ENCODE measurements at places on chromosomes 13 and 19.

DNA sequence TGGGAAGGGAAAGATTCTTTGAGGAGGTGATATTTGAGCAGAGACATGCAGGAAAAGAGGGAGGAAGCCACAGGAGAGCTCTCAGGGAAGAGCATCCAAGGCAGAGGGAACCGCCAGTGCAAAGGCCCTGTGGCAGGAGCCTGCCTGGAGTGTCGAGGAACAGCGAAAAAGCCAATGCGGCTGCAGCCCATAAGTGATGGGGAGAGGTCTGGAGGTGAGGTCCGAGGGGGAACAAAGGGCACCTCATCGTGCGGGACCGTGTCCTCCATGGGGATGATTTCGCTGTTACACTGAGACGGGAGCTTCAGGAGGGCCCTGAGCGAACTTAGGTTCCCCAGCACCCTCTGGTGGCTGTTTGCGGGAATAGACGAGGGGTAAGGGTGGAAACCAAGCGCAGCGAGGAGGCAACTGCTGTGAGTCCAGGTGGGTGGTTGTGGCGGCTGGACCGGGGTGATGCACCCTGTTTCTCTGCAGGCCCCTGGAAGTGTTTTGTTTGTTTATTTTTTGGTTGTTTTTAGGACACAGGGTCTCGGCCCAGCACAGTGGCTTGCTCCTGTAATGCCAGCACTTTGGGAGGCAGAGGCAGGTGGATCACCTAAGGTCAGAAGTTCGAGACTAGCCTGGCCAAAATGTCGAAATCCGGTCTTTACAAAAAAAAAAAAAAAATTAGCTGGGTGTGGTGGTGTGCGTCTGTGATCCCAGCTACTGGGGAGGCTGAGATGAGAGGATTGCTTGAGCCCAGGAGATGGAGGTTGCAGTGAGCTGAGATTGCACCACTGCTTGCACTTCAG, 5.9 kb upstream of the EHD2 start:
- peak; percentile 57 for DNase-seq

GRCh38 chr19:50772476-50772875, 2.2 kb downstream of the GPR32 start:
- DNase-seq: no peak

DNA sequence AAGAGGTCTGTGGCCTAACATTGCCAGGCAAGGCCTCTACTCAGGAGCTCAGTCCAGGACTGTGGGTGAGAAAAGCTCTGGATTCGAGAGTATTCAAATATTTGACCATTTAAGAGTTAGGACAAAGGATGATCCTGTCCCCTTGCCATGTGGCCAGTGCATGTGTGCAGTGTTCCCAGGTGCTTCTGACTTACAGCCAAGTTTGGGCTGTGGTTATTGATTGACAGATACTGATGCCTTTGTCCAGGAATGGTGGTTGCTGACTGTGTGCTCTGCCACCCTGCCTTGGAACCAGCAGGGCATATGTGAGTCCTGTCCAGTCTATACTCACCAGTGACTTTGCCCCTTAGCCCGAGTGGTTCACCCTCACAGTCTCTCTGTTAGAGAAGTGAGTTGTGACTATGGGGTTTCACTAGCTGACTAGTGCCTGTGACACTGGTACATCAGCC, 51.9 kb downstream of the GARRE1 start:
- no peak for DNase-seq

DNA sequence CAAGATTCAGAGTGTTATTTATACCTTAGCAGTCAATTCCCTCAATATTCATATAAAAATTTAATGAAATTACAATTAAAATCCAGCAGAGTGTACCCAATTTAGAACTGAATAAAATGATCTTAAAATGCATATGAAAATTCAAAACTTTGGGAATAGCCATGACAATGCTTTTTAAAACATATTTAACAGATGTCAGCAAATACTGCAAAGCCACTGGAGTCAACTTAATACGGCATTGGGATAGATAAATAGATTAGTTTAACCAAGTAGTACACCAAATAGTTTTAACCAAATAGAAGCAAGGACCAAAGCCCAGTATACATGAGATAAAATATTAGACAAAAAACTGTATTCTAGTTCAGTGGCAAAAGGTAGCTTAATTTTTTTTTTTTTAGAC, 79.8 kb downstream of the TNFSF13B start:
- DNase-seq: no peak

DNA sequence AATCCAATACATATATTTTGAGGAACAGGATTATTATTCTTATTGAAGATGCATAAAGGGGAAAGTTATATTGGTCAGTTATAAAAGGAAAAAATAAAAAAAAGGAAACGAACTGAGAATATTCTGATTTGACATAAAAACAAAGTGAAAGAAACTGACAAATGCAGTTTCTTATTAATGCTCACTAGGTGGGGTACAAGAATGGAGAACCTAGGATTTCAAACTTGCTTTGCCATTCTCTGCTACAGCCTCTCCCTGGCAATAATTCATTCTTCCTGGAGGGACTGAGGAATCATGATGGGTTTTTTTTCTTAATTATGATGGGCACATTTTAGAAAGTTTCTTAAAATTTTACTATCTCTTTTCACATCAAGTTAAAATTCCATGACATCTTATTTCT, 154.9 kb downstream of the PCDH9 start:
- DNase-seq: no peak

DNA sequence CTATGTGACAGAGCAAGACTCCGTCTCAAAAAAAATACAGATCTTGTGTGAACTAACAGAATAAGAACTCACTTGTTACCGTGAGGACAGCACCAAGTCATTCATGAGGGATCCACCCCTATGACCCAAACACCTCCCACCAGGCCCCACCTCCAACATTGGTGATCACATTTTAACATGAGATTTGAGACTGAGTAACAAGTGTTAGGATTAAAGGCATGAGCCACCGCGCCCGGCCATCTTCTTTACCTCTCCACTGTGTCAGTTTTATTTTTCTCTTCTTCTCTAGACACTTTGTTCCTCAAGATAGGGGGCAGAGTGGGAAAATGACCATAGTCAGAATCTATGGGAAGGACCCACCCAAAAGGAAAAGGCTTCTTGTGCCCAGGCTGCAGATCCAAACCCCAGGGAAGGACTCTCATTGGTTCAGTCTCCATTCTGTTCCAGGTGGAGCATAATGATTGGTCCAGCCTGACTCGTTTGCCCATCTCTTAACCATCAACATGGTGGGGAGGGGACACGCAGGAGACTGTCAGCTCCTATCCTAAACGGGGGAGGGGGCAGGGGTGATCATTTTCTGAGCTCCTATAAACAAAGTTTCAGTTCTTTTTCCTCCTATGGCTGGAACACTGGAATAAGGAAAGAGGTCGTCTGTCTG, 1.3 kb upstream of the CALM3 start:
- DNase-seq: no peak

DNA sequence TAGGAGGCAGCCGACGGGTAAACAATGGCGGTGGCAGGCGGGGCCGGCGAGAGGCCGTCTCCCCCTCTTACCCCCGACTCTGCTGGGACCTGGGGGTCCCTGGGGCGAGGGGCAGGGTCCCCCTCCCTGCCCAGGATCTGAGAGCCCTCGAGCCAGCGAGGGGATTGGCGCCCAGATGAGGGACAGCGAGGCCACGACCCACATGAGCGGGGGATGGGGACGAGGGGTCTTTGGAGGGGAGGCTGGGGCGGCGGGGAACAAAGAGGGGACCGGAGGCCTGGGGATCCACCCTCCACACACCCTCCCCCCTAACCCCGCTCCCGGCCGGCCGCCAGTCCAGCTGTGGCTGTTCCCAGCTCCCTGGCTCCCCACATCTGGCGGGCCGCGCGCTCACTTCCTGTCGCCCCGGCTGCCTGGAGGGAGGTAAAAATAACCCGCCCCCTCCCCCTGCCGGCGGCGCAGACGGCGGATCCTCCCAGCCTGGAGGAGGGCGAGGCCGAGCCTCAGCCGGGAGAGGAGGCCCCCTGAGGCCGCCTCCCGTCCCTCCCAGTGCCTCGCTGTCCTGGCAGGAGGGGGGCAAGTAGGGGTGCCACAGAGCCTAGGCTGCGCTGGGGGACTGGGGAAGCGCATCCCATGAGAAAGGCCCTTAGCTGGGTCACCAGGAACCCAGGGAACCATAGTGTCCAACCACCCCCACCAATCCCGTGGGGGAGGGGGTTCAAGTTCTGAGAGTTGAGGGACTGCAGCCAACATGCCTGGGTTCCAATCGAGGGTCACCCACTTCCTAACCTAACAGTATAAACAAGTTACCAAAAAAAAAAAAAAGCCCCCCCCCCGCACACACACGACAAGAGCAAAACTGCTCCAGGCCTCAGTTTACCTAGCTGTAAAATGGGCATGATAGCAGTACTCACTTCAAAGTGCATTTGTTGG, 29.3 kb upstream of the NANOS3 start:
- peak; percentile 74 for DNase-seq

GRCh38 chr19:1169921-1170885, 3.9 kb downstream of the SBNO2 start:
- no peak for DNase-seq

DNA sequence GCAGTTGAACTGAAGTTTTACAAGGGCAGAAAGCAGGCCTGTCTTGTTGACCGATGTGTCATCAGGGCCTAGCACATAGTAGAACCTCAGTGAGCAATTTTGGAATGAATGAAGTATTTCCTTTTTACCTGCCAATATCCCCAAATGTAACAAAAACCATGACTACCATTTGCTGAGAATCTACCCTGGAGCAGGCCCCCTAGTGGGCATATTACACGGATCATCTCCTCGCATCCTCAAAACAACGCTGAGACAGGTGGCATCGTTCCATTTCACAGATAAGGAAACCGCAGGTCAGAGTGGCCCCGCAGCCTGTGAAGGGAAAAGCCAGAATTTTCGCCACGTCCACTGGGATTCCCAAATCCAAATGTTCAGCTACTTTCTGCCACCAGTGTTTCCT, 77.9 kb downstream of the CACNA1A start:
- DNase-seq: no peak

DNA sequence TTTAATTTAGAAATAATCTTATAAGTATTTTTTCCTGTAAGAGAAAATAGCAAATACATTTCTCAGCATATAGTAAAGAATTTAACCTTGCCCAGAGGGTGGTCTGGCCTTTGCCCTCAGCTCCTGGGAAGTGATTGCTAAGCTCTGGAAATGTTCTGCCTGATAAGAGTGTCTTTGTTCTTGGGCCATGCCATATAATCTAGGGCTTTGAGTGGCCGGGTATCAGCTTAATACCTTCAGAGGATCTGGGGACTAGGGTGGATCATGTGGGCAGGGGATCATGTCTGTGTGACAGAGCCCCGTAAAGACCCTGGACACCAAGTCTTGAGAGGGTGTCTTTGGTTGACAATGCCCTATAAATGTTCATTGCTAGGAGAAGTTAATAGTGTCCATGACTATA, 1032.4 kb upstream of the MIR17HG start:
- DNase-seq: no peak

DNA sequence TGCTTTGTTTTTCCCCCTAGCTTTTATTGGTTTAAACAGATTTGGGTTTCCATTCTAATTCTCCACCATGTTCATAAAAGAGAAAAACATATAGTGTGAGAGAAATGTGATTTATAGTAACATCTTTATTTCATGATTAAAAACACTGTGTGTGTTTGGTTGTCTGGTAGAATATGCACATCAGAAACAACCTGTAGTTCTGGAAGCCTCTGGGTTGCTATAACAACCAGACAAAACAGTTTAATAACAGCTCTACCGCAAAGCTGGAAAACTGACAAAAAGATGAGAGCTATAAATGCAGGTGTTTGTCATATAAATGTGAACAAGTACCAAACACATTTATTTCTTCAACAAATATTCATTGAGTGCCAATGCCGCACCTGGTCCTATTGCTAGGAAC, 9.8 kb downstream of the KBTBD6 start:
- no peak for DNase-seq

DNA sequence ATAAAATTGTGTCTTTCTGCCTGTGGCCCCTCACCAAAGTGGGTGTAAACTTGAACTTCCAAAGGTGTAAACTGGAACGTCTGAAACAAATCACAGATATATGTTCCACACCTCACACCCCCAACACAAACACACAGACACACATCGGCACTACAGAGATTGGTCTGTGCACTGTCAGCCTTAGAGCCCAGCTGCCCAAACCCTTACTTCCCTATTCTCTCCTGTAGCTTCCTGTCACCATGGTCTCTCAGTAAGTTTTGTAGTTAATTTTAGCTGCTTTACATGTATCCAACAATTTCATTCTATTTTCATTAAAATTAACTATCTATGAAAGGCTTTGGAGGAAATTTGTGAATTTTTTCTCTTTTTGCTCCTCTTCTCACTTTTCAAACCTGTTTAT, 5.4 kb downstream of the TM9SF2 start:
- DNase-seq: no peak

- no peak for DNase-seq
These were observed 703.6 kb downstream of the SLITRK6 start for GRCh38 chr13:85095418-85096272.

DNA sequence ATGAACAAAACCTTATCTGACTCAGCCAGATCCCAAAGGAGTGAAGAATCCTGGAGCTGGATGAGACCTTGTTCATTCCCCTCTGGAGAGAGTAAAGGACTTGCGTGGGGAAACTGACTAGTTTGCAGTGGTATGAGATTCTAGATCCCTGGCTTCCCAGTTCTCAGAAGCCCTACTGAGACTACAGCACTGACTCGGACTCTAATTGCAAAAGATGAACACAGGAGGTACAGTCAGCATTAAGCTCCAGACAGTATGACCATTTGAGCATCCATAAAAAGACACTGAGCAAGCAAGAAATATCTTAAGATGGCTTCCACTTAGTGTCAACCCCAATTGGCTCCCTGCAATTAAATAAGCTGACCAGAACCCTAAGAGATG, 6.8 kb downstream of the ZC3H4 start:
- DNase-seq: no peak

GRCh38 chr13:64936879-64937278, 2293.3 kb downstream of the PCDH9 start:
- no peak for DNase-seq

DNA sequence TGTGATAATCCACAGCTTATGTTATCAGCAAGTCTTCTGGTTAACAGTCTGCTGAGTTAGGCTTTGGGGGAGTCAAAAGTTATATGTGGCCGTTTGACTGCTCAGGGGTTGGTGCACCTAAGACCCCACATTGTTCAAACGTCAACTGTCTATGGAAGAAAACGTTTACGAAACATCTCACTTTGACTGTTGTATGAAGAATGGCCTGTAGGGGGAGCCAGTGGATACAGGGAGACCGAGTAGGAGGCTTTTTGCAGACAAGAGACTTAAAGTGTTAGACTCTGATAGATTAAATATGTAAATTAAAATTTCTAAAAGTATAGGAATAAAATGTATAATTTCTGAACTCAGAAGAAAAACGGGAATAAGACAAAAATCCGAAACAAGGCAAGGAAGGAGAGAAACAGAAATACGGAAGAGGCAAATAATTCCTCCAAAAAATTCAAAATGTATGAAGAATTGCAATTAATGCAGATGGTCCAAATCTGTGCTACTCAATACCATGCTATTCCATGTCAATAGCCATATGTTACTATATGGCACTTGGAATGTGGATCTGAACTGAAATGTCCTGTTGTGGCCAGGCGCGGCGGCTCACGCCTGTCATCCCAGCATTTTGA, 37.8 kb downstream of the TNFSF14 start:
- peak; percentile 76 for DNase-seq

GRCh38 chr19:49453757-49454240, 774 bp downstream of the ALDH16A1 start:
- no peak for DNase-seq

GRCh38 chr13:64793592-64793991, 2436.5 kb downstream of the PCDH9 start:
- no peak for DNase-seq

GRCh38 chr13:38090913-38091312, 221.3 kb upstream of the TRPC4 start:
- no peak for DNase-seq
